ENCODE measurements at places on chromosomes 7 and 10.

GRCh38 chr7:721619-722248, 4.8 kb upstream of the DNAAF5 start:
- no peak for DNase-seq

DNA sequence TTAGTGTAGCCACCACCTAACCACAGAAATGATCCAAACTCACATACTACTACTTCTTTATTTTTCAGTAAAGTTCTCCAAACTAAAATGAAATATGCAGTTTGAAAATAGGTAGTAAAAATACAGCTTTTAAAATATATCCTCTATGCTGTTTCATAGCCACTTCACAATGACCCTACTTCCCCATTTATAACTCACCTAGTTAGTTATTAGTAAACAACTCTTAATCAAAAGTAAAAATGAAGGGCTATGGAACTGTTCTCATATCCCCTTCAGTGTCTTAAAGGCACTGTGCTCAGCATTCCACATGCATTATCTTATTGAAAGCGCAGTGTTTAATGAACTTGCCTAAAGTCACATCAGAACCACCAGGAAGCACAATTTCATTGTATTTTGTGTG, 43.5 kb downstream of the KMT2C start:
- DNase-seq: no peak

- DNase-seq: peak; percentile 53
Measured at GRCh38 chr7:6453734-6454133, 6.0 kb upstream of the DAGLB start.

DNA sequence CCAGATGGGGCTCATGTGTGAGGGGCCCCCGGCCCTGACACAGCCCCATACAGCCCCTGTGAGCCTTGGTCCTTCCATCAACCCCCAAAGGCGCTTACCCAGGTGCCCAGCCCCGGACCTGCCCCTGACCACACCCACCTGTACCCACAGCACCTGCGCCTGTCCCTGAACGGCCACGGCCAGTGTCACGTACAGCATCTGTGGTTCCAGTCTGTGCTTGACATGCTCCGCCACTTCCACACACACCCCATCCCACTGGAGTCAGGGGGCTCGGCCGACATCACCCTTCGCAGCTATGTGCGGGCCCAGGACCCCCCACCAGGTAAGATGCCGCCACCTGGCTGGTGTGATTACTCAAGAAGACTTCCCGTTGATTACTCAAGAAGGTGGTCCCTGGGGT, 33.5 kb downstream of the SH2B2 start:
- DNase-seq: no peak

DNA sequence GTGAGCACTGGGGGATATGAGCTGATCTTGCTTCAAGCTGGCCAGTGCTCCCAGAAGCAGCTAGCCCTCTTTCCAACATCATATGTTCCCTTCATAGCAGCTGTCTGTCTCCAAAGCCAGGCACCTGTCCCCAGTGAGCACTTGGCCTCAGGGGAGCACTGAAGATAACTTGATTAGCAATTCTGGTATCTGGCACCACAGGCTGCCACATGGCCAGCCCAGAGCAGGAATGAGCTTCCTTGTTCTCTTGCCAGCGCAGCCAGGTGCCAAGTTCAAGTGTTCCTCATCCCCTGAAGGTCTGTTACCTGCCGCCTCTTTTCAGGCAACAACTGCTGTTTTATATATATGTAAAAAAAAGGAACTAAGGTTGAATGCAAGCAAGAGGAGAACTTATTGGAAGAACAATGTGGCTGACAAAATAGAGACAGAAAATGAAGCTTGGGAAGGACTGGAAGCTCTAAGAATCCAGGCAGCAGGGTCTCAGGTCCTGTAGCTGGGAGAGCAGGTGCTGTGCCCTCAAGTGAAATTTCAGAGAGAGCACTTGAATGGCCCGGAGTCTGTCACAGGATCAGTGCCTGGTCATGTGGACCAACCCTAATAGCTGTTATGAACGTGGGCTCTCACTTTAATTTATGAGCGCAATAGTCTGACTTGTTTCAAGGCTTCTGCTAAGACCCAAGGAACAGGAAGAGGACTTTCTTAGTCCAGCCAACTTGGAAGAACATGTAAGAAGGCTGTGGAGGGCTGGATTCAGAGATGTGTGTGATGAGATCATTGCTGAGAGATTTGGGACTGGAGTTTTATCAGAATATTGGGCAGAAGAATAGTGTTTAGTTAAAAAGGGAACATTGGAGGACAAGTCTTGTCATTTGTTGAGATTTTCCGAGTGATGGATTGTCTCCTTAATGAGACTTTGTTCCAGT, 267.2 kb downstream of the GLRX3 start:
- DNase-seq: no peak

- no peak for DNase-seq
Measured at GRCh38 chr10:682931-683447, 6.5 kb downstream of the DIP2C start.

Data from GOT3 (cell line).